CD4-positive, alpha-beta T cell treated with Interferon alpha-2 for 1 hour (primary cell): ENCODE measurements at places on chromosomes 12 and 14.

- no peak for DNase-seq
These were observed 181.6 kb downstream of the GRIP1 start for GRCh38 chr12:66497008-66497897.

GRCh38 chr12:114783089-114783618 is 99.2 kb upstream of the TBX3 start:
- DNase-seq, result no peak

DNA sequence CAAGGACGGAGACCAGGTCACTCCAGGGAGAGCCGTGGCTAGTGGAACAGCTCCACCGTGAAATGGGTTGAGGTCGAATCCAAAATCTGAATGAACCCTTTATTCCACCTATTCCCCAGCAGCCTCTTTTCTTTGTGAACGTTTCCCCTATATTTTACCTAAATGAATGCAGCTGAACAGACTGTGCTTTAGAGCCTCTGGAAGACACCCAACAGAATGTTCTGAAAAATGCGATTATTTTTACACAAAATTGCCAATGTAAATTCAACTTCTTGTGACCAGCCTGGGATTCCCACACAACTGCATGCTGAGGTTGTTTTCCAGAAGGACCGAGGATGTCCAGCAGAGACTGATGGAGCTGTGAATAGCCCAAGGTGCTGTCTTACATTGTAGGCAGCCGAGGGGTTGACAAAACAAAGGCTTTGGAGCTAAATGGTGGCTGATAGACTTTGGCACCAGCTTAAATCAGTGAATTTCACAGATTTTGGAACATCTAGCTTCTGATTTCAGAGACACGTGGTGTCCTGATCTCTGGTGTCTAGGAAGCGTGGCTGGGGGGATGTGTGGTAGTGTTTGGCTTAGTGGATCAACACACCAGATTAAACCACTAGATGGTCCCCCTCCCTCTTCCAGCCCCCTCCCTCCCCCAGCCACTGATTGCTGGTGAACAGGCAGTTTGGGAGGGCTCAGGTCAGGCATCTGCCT is 150.4 kb downstream of the ZNF664 start:
- no peak for DNase-seq

- no peak for DNase-seq
These were observed 4.8 kb upstream of the ENO2 start for GRCh38 chr12:6909421-6910145.

DNA sequence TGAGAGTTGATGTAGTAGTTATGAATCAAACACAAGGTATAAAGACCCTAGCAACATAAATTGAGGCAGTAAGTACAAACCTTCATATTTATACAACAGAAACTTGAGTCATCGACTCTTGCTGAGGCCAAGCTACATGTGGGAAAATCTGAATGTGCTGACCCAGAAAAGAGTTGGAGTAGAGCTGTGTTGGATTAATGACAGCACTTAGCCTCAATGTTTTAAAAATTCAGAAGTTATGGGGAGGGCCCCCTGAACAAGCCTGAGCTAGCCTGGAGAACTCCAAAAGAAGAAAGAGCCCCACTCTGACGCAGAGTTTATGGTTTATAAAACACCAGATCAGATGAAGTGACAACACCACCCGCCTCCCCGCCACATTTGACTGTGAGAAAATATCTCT is 100.0 kb downstream of the DUSP6 start:
- DNase-seq, result no peak

GRCh38 chr14:105049753-105050550 is 15.3 kb downstream of the GPR132 start:
- DNase-seq, result no peak

DNA sequence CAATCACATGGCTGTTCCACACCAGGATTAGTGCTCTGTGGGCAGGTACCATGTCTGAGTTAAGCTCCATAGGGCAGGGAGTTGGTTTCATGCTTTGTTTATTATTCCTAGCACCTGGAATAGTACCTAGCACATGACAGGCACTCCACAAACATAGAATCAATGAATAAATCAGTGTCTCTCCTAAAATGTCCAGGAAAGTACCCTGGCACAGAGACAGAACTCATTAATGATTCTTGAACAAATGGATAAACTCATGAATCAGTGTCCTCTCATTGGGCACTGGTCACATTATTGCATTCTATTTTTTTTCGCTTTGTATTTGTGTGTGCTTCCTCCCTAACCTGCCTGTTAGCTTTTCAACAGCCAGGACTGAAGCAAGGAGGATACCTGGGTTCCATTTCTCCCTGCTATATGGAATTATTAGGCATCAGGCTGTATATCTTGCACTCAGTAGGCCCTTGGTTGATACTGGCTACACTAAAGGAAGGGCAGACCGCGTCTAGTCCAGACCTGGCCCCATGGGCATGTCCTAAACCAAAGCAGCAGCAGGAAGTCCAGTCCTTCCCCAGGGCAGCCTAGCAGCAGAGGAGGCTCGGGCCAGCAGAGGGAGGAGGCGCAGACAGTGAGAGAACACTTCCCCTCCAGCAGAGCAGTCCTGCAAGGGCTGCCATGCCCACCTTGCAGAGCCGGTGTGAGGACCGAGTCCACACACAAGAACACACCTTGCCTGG is 18.4 kb downstream of the HDAC7 start:
- peak; percentile 27 for DNase-seq
